ENCODE measurements at places on chromosomes 11 and 22.

- no peak for DNase-seq
These were observed 3.4 kb upstream of the SMTN start for GRCh38 chr22:31077681-31078080.

GRCh38 chr22:20298803-20299745, 20.8 kb downstream of the DGCR6L start:
- DNase-seq = peak; percentile 67

DNA sequence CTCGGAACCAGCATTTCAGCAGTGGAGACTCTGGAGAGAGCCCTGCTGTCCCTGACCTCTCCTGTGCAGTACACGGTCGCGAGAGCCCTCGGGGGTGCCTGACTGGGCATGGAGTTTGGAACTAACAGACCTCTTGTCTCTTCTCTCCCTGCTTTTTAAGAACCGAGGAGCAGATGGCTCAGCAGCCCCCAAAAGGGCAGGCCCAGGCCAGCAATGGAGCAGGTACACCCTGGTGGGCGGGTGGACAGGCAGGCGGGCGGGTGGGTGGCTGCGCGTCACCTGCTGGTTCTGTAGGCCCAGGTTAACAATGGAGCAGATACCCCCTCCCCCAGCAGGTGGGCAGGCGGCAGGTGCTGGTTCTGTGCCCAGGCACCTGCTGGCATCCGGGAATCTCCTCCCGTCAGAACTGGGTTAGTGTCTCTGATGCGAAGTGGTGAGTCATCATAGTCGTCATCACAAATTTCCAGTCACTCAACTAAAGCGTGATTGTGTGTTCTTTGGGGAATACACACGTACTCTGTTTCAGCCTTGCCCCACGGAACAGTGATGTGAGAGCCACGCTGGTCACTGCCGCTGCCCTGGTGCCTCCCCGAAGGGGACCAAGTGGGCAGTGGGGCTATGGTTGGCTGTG, 41.1 kb downstream of the GRAMD4 start:
- DNase-seq = no peak

- peak; percentile 14 for DNase-seq
These were observed at the start of gene VWA5A for GRCh38 chr11:124114942-124115781. VWA5A (plus strand) TSS chr11:124115450; CDS start chr11:124117512, 2,062 bp downstream.

GRCh38 chr11:38839071-38839470, 2241.0 kb upstream of the RAG2 start:
- DNase-seq = no peak

- no peak for DNase-seq
These were observed 82.9 kb downstream of the EXT2 start for GRCh38 chr11:44178381-44178780.

- DNase-seq = no peak
These were observed 269.4 kb downstream of the TMEM135 start for GRCh38 chr11:87307101-87307500.

DNA sequence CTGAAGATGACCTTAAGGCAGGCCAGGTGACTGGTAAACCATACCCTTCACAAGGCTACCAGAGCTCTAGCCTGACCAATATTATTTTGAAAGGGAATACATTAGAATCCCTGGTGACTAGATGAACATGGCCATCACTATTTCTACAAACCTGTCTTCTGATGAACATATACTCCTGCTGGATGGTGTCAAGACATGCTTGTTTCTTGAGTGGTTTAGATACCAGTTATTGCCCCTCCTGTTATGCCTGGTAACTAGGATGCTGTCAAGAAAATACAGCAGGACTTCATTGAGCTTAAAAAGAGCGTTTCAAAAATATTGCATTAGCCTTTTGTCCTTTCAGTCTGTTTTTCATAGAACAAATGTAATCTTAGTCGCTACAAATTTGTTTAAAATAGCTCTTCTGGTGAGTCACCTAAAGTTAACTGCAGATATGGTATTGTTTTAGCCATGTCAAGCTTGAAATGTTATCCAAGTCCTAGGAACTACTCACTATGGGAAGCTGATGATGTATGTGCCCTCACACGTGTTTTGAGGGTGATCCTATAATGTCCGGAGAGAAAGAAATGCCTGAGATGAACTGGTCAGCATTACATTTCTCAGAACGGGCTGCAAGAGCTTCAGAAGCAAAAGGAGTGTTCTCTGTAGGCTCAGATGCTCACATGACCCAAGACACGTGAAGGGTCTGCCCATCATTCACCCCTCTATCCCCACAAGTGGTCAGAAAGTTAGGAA, 20.6 kb downstream of the ADM start:
- no peak for DNase-seq

GRCh38 chr11:40118780-40119179, 1340.7 kb downstream of the LRRC4C start:
- no peak for DNase-seq

DNA sequence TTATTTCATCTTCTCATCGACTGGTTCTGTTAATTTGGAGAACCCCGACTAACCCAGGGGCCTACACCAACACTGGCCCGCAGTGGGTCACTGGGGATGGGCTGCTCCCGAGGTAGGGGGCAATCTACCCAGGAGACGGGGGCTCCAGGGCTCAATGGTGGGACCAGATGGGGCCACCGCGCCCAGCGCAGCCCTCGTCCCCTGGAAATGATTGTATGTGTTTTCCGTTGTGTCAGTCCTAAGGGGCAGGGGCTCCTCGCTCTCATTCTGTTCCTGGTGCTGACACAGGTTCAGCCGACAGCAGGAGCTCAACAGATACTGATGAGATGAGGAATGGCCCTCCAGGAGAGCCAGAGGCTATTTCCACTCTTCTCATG, 20.7 kb downstream of the A4GALT start:
- DNase-seq = no peak

GRCh38 chr22:43234264-43234988, 47.5 kb upstream of the TTLL12 start:
- DNase-seq = no peak

DNA sequence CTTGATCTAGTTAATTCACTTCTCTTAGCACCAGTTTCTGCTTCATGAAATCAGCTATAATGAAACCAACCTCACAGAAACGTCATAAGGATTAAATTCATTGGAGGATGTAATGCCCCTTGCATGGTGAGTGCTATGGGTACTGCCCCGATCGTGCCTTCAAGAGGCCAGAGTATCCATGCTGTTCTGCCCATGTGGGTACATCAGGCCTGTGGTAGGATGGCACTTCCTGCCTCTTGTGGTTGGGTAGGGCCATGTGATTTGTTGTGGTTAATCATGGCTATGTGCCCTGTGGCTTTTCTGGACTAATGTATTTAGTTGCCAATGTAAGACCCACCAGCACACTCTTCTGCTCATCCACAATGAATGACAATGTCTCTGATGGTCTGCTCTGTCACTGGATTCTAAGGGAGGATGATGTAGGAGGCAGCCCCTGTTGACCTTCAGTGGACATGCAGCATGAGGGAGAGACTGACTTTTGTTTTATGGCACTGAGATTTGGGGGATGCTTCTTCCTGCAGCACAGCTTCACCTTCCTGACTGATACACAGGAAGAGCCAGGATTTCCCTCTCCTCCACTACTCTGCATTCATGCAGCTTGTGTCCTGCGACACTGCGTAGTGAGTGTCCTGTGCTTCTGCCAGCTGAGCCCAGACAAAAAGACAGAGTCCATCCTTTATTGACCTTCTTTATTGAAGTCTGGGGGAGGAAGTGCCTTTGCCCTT, 66.2 kb downstream of the DHCR7 start:
- DNase-seq = no peak

DNA sequence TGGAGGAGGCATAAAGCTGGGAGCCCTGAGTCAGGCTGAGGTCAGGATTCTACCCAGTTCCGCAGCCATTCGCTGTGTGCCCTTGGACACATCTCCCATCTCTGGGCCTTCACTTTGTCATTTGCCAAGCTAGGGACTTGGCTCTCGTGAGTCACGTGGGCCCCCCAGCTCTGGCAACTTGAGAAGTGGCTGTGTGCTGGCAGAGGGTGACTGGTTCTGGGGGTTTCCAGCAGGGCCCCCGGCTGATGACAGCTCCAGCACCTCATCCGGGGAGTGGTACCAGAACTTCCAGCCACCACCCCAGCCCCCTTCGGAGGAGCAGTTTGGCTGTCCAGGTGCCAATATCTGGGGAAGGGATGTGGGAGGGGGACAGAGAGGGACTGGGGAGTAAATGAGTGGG, 46.6 kb downstream of the CD6 start:
- no peak for DNase-seq

DNA sequence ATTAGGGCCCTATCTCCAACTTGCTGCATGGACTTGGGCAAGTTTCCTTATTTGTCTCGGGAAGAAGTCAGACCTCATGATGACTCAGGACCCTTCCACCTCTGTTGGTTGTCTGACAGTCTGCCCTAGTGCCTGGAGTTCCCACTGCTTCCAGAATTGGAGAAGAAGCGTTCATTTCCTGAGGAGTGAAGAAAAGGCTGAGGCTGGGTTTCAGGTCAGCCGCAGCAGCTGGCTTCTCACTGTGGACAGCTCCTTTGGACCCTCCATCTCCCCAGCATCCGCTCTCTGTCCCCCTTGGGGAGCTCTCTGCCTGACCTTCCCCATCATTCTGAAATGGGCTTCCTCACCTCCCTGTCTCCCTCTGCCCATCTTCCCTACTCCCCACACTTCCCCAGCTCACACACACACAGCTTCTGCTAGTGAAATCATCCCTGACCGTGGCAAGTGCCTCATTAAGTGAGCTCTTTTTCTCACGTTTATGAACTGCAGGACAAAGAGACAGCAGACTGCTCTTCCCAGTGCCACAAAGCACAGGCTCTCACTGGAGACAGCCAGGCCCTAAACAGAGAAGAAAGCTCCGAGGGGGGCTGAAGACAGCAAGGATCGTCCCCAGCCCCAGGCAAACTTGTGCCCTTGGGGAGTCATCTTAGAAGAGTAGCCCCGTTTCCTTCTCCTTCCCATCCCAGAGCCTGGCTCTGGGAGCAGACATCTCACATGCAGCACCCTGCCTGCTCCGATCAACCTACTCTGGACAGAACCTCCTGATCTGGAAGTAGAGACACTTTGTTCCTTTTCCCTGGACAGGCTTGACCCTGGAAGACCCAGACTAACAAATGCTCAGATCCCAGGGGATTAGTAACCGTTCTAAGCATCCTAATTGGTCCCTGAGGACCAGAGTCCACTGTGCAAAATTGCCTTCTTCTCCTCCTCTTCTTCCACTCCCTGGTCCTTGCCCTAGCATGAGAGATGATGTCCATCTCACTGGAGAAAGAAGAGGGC, 157.9 kb downstream of the FEZ1 start:
- DNase-seq = no peak

DNA sequence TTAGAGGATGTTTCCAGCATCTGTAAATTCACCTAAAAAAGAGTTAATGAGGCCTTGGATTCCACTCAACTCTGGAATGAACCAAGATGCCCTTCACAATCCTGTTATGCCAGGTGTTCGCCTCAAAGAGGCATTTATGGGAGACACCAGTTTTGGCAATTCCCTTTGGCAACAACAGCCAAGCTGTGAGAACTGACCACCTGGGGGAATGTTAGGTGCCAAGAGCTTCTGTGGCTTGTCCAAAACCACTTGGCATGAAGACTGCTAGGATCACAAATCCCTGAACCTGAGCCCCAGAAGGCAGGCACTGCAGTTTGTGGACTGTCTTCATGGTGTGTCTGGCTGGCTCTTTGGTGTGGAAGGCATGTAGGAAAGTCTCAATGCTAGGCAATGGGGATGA, 164.4 kb upstream of the BDNF start:
- no peak for DNase-seq

DNA sequence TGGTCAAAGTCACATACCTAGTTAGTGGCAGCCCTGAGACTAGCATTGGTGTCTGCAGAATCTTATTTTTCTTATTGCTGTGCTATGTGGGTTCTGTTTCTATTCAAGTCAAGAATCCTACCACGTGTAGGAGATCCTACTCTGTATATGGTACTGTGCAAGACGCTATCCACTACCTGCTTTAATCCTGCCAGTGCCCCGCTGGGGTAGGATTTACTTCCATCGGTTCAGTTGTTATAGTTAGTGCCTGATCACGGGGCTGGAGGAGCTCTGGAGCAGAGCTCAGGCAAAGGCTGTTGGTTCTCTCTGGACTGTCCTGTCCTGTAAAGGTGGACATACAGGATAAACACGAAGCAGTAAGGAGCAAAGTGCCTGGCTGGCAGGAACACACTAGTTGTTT, 167.9 kb downstream of the NTM start:
- DNase-seq = no peak

DNA sequence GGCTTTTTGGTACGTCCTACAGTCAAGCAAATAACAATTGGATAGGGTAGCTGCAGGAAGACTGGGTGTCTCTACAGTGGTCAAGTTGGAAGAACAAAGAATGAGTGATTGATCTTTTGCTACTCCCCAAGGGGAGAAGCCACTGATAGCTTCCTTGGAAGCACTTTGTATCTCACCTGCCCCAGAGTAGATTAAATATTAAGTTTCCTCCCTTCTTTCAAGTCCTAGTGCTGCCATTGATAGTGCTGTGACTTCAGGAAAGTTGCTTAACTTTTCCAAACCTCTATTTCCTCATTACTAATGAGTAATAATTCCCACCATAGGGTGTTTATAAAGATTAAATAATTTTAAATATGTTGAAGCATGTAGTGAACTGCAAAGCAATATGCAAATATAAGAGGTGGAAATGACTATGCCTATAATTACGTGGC, 35.6 kb upstream of the EHF start:
- no peak for DNase-seq

- no peak for DNase-seq
These were observed 18.1 kb downstream of the JHY start for GRCh38 chr11:122900587-122901202.

DNA sequence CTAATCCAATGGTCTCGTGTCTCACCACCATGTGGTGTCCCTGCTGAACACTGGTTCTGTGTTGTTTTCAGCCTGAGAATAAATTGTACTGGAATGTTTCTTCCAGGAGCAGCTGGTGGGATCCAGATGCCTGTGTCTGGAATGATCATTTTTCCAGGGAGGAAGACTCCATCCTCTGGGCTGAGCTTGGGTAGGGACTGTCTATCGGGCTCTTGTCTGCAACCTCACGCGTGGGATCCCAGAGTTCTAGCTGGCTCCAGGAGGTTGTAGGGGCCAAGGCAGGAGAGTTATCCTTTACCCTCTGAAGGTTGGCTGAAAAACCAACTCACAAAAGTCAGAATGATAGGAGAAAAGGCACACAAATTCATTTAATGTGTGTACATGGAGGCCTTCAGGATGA, 144.1 kb upstream of the B3GAT1 start:
- DNase-seq = no peak

- DNase-seq = no peak
These were observed 19.5 kb downstream of the YPEL4 start for GRCh38 chr11:57630171-57630570.

- DNase-seq = no peak
These were observed 16.5 kb upstream of the KMT5B start for GRCh38 chr11:68229601-68230000.

GRCh38 chr11:126104420-126104819, 41.8 kb upstream of the CDON start:
- no peak for DNase-seq

GRCh38 chr22:35544189-35544588, 3.6 kb downstream of the RASD2 start:
- no peak for DNase-seq
